ENCODE measurements at places on chromosomes 16 and 17.
A peak's percentile ranks its signal among the peaks of the same experiment; 100 is the strongest.

GRCh38 chr17:39527220-39527813 is 66.0 kb downstream of the CDK12 start:
- DNase-seq = peak; percentile 13

- no peak for DNase-seq
These were observed 183.2 kb downstream of the C16orf78 start for GRCh38 chr16:49556606-49557446.

DNA sequence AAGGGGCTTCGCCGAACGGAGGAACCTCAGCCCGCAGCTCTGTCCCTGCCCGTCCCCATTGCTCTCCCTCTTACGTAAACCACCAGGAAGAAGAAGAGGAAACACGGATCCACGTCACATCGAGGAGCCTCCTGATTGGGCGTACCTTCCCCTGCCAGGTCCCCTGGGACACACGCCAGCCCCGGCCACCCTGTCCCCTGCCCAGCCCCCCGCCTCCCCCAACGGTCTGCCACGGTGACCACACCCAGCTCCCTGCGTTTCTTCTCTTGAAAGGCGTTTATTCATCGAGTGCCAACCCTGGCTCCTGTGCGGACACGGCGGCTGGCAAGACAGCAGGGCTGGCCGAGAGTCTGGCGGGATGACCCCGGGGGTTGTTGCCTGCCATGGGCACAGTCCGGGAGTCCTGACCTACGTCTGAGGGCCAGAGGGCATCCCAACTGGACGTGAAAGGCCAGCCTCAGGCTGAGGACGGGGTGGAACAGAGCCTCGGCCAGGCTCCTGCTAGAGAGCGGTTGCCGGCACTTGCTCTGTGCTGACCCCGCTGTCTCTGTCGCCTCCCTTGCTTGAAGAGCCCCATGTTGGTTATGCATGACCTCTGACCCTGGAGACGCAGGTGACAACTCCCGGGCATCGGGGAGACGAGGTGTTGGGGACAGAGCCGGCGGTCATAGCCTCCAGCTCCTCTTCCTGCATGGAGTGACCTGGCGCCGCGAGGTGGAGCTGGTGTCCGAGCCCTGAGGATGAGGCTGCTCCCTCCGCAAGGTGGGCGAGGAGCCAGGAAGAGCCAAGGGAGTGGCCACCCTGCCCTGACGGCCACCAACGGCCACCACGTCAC is 40.5 kb upstream of the ACSF3 start:
- no peak for DNase-seq

DNA sequence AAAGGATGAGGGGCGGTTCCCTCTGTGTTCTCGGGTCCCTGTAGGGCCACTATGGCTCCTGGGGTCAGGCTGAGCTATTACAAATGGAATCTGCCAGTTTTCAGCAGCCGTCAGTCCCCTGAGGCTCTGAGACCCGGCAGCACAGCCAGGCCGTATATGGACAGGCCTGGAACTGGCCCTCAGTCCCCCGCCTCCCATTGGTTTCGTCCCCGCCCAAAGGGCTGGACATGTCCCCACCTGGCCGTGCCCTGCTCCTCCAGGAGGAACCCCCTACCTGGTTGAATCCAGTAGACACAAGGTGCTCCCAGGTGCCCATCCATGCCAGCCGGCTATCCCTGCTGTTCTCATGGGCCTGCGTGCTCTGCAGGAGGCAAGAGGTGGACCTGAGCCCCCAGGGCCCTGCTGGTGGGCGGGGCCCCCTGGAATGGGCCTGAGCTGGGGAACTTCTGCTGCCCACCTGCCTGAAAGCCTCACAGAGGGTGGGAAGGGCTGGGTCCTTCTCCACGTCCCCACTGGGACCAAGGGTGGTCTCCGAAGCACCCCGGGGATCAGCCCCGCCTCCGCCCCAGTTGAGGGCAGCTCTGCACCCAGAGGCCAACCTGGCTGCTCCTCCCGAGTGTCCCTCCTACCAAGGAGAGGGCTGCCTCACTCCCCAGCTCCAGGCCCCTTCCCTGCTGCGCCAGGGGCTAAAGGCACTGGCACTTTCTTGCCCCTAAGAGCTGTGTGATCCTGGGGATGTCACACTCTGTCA is 16.8 kb downstream of the VASN start:
- no peak for DNase-seq

- no peak for DNase-seq
These were observed 585 bp upstream of the MYO15A start for GRCh38 chr17:18107971-18108370.

GRCh38 chr16:67930678-67931211 is 917 bp downstream of the CTRL start:
- DNase-seq = no peak

GRCh38 chr16:19108409-19109287 is 5.1 kb upstream of the ITPRIPL2 start:
- no peak for DNase-seq

GRCh38 chr16:52318302-52319009 is 228.5 kb downstream of the TOX3 start:
- no peak for DNase-seq

GRCh38 chr16:88533932-88534637 is 36.1 kb upstream of the ZC3H18 start:
- DNase-seq = peak; percentile 32

DNA sequence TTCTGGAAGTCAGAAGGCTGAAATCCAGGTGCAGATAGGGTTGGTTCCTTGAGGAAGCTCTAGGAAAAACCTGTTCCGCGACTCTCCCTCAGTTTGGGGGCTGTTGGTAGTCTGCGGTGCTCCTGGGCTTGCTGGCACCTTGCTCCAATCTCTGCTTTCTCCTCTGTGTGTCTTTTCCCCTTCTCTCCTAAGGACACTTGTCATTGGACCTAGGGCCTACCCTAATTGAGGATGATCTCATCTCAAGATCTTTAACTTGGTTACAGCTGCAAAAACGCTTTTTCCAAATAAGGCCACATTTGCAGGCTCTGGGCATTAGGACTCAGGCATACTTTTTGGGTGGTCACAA is 12.9 kb upstream of the CACNG4 start:
- no peak for DNase-seq

DNA sequence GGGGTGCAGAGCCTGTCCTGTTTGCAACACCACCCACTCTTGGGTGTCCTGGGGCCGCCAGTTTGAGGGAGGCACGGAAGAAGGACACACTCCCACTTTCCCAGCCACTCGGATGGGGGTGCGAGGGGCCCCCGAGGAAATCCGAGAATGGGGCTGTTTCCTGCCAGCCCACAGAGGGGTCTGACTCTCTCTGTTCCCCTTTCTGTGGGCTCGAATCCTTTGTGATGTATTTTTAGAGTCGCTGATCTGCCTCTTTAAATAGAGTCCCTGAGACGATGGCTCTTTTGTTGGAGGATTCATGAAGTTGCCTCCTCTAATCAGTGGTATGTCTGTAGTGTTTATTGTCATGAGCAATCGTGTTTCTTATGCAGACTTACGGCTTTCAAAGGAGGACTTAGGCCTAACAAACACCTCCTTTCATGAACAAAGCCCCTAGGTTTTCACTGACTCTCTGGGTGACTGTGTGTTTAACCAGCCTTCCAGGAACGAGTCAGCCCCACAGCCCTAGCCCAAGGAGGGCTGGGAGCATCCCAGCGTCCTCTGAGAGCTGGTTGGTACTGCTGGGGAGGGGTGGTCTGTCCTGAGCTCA is 29.1 kb downstream of the CIBAR2 start:
- no peak for DNase-seq

- peak; percentile 96 for DNase-seq
These were observed 20.1 kb upstream of the KRT19 start for GRCh38 chr17:41547921-41548843.

- DNase-seq = no peak
These were observed 79.9 kb upstream of the LGALS9 start for GRCh38 chr17:27550974-27551505.

- no peak for DNase-seq
These were observed 18.2 kb downstream of the EMC8 start for GRCh38 chr16:85781156-85781555.

GRCh38 chr17:57954397-57955182 is 622 bp downstream of the CUEDC1 start:
- no peak for DNase-seq

GRCh38 chr17:39144416-39144840 is 7.0 kb downstream of the PLXDC1 start:
- DNase-seq = peak; percentile 90

- no peak for DNase-seq
These were observed 22.1 kb downstream of the TMEM186 start for GRCh38 chr16:8775359-8775758.

- peak; percentile 73 for DNase-seq
These were observed 77.2 kb downstream of the TOX3 start for GRCh38 chr16:52469775-52470174.

DNA sequence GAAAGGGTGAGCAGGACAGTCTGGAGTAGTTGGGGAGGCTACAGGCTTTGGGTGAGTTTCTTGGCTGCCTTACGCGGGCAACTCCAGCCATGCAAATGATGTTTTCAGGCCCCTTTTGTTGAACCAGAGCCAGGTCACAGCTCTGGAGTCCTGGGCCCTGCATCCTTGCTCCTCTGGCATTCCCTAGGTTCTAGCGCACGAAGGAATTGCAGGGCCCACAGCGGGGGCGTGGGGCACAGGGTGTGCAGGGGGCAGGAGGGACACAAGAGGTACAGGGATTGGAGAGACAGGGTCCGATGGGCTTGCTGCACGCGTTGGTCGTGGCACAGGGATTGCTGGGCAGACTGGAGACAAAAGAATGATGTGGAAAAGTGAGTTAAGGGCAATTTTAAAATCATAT is 3.6 kb downstream of the KRT31 start:
- DNase-seq = no peak

DNA sequence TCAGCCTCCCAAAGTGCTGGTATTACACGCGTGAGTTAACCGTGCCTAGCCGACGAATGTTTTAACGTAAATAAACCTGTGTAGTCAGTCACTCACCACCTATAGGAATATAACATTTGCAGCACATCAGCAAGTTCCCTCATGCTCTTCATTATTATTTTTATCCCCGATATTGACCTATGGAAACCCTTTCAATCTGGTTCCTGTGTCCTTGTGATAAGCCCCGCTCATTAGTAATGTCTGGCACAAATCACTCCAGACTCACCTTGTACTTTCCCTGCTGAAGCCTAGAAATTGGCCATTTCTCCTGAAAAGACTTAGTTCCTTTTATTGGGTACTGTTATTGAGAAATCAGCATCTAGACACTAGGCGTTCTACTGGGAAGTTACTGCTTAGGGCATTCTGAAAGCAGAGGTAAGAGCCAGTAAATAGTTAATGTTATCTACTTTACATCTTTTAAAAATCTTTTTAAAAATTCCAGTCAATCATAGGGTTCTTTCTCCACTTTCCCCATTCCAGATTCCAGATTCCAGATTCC is 1.5 kb upstream of the PHKG2 start:
- no peak for DNase-seq

- DNase-seq = no peak
These were observed 32.6 kb downstream of the SCPEP1 start for GRCh38 chr17:57010487-57010886.

DNA sequence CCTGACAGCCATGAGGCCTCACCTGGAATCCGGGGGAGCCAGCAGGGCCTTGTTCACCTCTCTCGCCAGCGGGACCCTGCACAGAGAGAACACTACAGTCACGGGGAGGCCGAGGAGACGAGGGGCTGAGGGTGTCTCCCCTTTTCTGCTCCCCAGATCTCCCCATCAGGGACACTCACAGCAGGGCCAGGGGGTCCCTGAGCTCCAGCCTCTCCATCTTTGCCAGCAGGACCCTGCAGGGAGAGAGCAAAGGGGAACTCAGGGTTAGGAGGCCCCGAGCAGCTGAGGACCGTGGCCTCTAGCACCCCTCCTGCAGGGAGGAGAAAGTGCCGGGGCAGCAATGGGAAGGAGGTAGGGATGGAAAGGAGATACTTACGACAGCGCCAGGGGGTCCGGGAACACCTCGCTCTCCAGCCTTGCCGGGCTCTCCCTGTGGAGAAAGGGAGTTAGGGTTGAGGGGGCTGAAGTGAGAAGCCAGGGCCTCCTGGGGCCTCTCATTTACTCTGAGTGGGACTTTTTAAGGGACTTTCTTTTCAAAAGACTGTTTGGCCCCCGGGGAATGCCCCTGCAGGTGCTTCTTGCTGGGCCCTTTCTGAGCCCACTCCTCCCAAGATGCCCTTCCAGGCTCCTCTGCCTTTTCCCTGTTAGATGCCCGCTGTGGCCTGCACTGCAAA is 8.7 kb downstream of the COL1A1 start:
- no peak for DNase-seq

DNA sequence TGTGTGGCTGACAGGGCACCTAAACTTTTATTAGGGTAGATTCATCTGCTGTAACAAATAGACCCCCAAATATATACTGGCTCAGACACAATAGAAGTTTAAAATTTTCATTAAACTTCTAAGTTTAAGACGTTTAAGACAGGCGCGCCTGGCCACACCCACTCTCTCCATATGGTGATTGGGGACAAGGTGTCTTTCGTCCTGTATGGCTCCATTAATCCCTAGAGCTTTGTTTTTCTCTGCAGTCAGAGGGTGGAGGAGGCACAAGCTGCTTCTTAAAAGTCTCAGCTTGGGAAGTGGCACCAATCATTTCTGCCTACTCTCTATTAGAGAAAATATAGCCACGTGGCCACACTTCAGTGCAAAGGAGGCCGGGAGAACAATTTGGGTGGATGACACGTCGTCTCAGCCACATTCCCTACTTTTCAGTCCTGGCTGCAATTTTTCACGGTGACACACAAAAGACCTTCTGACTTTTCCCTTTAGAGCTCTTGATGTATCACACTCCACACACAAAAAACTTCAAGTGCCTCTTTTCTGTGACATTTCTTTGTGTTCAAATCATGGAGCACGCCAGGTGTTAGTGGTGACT is 125.5 kb upstream of the CACNG3 start:
- DNase-seq = no peak

GRCh38 chr17:1941272-1942065 is 83.7 kb downstream of the RTN4RL1 start:
- DNase-seq = no peak

DNA sequence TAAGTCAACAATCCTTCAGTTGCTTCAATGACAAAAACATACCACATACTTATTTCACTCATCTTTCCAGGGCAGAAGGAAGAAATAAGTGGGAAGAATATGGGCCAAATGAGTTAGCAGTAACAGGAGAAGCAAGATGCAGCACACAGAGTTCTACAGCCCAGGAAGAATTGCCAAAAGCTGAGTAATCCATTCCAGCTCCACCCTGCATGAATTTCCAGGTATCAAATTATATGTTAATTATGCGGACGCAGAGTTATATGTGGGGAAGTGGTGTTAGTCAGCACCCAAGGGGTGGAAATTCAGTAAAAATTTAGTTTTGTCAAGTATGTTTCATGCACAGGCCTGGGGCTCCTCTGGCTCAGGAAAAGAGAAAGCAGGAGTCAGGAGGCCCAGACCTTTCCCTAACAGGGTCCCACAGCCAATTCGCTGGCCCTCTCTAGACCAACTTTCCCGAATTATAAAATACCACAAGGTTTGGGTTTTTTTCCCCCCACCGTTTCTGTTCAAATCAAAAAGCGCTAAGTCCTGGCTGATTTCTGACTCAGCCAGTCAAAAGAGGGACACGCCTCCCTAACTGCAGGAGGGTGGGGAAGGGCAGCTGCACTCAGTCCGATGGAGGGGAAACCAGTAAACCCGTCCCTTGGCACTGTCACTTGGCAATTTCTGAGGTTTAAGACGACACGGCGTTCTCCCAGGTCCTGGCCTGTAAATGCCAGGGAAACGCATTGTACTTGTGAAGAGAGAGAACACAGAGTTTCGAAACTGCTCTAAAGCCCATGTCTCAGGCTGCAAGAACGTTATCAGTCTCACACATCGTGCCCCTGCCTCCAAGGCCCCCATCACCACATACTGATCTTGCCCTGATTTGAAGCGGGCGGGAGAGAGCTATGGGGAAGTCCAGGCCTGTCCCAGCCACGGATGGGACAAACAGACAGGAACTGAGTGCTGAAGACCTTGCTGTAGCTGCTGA is 58.1 kb downstream of the ZFHX3 start:
- DNase-seq = peak; percentile 88

GRCh38 chr16:5838725-5839124 is 741.1 kb upstream of the EEF2KMT start:
- no peak for DNase-seq

- no peak for DNase-seq
These were observed 48.2 kb downstream of the KCNJ2 start for GRCh38 chr17:70217571-70217970.
